ENCODE measurements at places on chromosomes 16 and 17.
A peak's percentile ranks its signal among the peaks of the same experiment; 100 is the strongest.

GRCh38 chr17:75856062-75856756 is 1.1 kb upstream of the WBP2 start:
- DNase-seq, result peak; percentile 55

- no peak for DNase-seq
These were observed 100.5 kb downstream of the NF1 start for GRCh38 chr17:31195305-31195704.

- no peak for DNase-seq
These were observed 21.9 kb downstream of the KCNJ2 start for GRCh38 chr17:70190959-70191805.

DNA sequence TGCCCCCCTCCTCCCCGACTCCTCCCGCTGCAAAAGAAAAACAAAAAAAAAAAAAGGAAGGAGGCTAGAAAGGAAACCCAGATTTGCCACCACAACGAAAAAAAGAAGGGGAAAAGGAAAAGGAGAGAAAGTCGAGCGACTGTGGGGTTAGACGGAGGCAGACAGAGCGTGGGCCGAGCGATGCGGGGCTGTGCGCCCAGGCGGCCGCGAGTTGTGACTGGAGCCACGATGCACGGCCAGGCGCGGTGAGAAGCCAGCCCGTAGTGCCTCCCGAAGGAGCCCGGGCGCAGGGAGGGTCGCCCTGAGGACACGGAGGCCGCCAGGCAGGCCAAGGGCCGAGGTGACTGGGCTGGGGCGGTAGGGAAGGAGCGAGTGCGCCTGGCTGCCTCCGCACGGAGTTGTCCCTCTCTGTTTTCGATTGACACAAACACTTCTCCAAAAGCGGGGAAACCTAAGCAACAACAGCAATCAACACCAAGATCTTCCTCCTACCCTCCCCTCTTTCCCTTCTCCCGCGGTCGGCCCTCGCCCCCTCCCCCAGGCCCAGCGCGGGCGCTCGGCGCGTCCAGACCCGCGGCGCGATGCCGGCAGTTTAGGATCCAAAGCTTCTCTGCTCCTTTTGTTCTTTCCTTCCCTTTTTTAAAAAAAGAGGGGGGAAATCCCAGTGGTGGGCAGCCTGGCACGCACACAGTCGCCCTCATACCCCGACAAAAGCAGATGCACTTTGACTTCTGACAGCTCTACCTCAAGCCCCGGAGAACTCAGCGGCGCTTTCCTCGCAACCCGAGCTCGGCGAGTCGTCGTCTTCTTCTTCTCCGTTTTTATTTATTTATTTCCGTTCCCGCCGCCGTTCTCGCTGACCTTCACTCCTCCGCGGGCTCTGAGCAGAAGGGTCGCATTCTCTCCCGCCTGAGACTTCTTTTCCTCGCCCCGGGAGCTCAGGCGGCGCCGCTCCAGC is at the start of gene LHX1:
LHX1 (plus strand) TSS at position 475 of the 958 bp plus-strand sequence. CDS start 723 bp downstream, outside the sequence.
- no peak for DNase-seq

DNA sequence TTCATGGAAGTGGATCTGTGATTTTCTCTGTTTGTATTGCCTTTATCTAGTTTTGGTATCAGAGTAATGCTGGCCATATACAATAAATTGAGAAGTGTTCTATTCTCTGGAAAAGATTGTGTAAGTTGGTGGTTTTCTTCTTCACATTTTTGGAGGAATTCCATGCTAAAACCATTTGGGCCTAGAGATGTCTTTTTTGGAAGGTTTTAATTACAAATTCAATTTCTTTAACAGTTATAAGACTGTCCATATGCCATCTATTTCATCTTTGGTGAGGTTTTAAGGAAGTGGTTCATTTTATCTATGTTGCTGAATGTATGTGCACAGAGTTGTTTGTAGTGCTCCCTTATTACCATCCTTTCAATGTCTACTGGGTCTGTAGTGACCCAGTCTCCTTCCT is 46.0 kb downstream of the CACNG1 start:
- no peak for DNase-seq

DNA sequence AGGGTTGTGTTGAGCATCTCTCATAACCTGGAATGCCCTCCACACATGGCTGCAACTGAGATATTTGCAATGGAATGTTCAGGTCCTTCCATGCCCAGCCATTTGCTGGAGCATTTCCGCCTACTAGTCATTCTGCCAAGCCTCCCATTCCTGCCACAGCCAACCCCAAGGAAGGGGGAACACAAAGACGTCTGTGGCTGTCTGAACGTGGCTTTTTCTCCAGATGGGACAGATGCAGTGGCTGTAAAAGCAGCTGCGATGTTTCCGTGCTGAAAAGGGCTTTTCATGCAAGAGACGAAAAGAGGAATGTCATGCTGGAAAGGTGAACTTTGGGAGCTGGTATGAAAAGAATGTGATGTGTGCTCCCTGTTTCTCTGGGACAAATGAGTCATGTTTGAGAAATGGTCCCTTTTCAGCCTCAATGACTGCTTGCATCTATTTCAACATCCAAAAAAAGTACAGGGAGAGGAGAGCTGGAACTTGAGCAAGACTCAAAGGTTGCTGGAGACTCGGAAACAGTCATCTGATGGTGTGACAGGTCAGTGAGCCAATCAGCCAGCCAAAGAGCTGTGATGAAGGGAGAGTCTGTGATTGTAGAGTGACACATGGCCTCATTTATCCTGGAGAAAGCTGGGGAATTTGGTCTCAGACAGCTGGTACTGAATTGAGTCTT is 208.9 kb downstream of the SHISA9 start:
- DNase-seq, result peak; percentile 20

DNA sequence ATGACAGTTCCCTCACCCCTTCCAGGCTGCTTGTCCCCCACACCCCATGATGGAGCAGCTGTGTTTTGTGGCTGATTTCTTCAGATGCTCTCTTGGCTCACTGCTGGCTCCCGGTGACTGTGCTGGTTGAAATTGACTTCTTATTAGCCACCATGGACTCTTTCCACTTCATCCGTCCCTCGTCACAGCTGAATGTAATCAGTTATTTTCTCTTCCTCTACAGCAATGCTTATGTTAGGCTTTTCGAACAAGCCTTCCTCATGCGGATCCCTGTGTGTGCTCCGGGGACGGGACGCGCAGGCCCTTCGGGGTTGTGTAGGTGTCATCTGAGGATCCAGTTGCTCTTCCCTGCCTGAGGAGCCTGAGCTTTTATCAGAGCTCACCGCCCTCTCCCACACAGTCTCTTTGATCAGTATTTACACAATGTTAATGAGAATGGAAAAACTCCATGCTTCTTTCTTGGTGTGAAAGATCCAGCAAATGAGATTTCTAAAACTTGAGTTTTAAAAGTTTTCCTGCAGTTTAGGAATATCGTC is 87.5 kb downstream of the RPTOR start:
- no peak for DNase-seq

DNA sequence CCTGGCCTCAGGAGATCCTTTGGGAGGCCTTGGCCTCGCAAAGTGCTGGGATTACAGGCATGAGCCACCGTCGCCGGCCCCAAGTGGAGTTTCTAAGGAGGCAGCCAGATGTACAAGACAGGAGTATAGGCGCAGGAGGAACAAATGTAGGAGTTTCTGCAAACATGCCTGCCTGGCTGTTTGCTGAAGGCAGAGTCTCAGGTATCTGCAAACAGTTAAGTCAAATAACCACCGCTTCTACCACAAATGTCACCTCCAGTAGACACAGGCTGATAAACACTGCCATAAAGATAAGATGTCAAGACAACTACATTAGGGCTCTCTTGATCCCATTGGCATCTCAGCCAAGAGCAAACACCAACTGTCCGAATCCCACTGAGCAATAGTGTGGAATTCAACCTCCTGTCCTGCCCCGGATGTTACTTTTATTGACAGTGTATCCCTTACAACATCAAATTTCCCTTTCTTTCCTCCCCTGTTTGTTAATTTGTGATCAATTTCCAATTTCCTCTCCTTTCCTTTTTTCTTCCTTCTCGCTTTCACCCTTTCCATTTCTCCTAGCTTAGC is 5.6 kb upstream of the COG1 start:
- DNase-seq, result no peak

GRCh38 chr17:39753514-39754160 is 15.9 kb downstream of the GRB7 start:
- DNase-seq, result no peak

DNA sequence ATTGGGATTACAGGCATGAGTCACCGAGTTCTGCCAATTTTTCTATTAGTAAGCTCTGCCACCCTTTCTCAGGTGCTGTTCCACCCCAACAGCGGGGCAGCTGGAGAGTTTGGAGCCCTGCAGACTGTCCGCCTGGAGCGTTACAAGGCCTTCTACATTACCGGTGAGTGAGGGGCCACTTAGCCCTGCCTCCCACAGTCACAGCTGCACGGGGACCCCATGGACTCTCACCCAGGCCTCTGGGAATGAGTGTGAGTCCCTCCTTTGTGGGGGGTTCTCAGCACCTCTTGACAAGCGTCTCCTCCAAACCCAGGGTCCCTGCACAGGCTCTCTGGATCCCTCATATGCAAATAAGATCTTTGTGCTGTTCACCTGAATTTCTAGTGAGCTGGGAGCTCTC is 56.0 kb downstream of the WIPI1 start:
- DNase-seq, result no peak

- DNase-seq, result no peak
These were observed 715.1 kb downstream of the CDH11 start for GRCh38 chr16:64406770-64407181.

DNA sequence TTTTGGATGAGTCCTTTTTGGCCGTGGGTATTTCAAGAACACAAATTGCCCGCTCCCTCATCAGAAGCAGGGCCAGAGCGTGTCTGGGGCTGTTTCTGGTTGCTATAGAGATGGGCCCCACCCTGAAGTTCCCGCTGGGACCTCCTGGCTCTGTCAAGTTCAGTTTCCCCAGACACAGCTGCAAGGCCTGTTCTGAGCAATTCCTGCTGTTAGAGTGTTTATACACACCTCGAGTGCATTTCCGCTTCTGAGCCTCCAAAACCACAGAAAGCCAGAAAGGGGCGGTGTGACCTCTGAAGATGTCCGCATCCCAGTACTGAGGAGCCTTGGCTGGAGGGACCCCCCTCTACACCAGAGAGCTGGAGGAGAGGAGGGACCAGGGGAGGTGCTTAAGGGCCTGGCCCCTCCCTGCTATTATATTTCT is 9.3 kb upstream of the WBP2 start:
- no peak for DNase-seq

- DNase-seq, result no peak
These were observed 155.8 kb downstream of the CYB561 start for GRCh38 chr17:63290351-63290750.

- peak; percentile 88 for DNase-seq
These were observed at the start of gene COG7 for GRCh38 chr16:23452572-23453337. Gene COG7, minus strand, starts transcription at chr16:23453189. Its CDS starts 195 bp downstream, at chr16:23452994.

DNA sequence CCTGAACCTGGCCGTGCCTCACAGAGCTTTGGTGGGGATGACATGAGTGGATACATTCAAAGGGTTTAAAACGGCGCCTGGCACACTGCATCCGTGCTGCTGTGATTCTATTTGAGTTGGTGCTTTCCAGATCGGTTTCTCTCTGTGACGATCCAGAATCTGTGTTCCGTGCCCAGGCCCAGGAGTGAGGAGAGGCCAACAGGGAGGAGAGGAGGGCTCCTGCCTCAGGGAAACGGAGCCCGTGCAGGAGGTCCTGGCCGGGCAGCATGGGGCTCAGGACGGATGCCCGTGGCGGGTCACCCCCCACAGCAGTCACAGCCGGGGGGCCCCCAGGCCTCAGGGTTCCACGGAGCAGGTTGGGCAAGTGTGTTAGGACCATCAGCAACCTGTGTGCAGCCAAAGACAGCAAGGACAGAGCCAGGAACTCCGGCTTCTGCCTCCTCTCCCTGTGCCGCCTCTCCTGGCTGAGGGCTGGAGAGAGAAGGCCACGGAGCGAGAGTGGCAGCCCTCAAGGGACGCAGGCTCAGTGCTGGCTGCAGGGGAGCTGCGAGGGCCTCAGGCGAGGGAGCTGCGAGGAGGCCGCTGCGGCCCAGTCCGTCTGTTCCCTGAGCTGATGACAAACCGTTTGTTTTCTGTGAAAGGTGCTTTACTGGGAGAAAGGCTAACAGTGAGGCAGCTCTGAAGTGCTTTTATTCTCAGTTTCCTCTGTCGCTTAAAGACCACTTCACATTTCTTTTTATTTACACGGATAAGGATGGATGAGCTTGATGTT is 99.3 kb downstream of the METRNL start:
- DNase-seq, result no peak
